ENCODE measurements at places on chromosomes 4 and X.

DNA sequence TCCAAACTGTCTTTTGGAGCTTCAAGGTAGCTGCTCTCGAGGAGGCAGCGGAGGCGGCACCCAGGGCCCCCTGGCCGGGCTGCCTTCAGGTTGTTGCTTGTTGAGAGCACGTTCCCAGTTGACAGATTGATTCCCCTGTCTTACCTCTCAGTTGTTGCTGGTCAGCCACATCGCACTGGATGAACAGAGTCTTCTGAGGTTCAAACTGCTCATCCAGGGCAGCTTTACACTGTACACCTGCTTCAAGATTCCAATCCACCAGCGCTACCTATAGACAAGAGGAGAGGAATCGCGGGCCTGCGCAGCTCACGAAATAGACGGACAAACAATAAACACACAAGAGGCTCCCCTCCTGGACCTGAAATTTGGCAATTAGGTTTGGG lies 497 bp downstream of the HPGD start:
- DNase-seq: no peak

DNA sequence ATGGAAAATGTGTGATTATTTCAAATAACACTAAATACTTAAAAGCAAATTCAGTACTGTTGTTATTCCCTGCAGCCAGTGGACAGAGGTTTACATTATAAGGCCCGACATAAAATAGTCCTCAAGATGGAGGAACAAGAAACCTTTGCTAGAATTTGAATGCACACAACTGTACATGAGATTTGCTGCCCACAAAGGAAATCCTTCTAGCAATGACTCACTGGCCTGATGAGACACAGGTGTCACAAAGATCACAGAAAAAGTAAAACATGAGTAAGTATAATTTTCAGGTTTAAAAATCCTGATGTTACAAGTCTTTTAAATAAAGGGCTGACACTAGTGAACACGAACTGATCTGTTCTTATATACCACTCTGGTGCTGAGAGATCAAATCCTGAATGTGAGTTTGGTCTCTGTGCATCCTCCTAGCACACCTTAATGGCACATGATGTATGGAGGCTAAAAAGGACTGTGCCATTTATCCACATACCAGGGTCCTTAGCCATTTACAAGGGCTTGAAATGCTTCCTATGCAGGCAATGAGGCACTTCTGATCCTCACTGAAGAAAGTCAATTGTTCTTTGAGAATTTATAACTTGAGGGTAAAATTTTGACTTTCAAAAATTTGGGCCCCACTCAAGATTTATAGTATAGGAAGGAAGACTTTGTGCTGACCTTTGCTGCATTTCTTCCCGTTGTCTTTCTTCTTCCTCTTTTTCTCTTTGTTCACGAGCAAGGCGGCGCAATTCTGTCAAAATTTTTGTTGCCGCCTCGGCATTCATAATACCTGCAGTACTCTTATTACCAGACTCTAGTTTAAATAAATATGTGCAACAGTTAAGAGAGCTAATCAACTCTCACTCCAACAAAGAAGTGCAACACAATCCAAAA lies 23.0 kb downstream of the MAP7D3 start:
- DNase-seq: no peak

- no peak for DNase-seq
Observed at GRCh38 chrX:19627533-19627932, 112.2 kb upstream of the MAP3K15 start.

DNA sequence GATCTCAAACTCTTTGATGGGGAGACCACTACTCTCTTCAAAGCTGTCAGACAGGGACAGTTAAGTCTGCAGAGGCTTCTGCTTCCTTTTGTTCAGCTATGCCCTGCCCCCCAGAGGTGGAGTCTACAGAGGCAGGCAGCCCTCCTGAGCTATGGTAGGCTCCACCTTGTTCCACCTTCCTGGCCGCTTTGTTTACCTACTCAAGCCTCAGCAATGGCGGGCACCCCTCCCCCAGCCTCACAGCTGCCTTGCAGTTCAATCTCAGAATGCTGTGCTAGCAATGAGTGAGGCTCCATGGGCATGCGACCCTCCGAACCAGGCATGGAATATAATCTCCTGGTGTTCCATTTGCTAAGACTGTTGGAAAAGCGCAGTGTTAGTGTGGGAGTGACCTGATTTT lies 42.1 kb upstream of the UGT2B10 start:
- no peak for DNase-seq

- DNase-seq: no peak
Observed at GRCh38 chr4:128663325-128663724, 146.2 kb upstream of the JADE1 start.

DNA sequence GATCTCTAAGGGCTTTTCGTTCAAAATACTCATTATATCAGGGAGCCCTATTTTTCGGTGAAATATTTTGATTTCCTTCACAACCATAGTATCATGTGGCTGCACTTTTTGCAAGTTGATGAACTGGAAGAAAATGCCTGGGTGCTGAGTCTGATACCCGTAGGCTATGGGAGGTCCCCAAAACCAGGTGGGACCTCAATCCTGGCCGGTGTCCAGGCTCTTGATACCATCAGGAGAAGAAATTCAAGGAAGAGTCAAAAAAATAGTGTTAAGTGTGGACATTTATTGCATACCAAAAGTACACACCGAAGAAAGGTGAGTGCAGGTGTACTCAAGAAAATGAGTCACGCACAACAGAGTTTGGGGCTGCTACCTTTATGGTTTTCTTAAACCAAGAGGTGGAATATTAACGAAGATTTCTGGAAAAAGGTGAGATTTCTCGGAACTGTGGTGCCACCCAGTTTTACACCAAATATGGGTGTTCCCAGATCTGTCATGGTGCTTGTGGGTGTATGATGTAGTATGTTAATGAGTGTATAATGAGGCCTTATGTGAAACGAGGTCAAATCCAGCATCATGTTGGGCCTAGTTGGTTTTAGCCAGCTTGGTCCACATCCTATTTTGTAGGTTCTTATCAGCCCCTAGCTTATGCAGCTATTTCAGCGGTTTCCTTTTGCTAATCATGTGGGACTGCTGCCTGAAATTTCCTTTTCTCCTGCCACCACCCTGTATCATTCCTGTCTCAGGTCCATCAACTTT lies 29.9 kb downstream of the VCX2 start:
- DNase-seq: no peak

GRCh38 chr4:9936129-9936644 lies 85.1 kb downstream of the SLC2A9 start:
- DNase-seq: no peak

GRCh38 chrX:11472879-11473278 lies 179.7 kb downstream of the AMELX start:
- DNase-seq: no peak

DNA sequence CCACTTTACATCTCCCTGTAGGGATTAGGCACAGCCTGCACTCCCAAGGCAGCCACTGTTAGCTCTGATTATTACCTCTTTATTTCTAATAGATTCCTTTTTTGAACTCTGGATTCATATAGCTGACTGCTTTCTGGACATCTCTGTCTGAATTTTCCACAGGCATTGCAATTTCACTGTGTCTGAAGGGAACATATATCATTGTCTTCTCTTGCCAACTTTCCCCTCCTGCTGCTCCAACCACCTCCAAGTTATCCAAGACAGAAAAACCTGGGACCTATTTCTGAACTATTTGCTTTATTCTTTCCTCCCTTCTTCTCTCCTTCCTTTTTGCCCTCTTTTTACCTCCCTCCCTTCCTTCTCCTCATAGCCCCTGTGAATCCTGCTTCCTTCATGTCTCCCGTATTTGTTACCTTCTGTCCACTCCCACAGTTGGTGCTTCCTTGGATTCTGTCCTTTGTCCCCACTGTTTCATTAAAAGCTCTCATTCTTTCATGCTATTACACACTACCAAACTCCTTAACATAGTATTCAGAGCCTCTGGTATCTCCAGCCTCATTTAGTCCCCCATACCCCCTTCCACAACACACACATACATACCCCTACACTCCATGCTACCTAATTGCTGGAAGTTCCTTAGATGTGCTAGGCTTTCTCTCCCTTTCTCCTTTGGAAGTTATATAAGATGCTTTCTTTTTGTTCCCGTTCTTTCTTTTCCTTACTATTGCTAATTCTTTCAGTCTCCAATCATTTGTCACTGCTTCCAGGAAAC lies 34.7 kb downstream of the FGF2 start:
- no peak for DNase-seq

- no peak for DNase-seq
Observed at GRCh38 chr4:8194306-8195242, 4.5 kb upstream of the SH3TC1 start.

GRCh38 chr4:106418444-106418843 lies 49.9 kb upstream of the GIMD1 start:
- no peak for DNase-seq

- DNase-seq: no peak
Observed at GRCh38 chrX:154549766-154550165, 2.3 kb downstream of the IKBKG start.

DNA sequence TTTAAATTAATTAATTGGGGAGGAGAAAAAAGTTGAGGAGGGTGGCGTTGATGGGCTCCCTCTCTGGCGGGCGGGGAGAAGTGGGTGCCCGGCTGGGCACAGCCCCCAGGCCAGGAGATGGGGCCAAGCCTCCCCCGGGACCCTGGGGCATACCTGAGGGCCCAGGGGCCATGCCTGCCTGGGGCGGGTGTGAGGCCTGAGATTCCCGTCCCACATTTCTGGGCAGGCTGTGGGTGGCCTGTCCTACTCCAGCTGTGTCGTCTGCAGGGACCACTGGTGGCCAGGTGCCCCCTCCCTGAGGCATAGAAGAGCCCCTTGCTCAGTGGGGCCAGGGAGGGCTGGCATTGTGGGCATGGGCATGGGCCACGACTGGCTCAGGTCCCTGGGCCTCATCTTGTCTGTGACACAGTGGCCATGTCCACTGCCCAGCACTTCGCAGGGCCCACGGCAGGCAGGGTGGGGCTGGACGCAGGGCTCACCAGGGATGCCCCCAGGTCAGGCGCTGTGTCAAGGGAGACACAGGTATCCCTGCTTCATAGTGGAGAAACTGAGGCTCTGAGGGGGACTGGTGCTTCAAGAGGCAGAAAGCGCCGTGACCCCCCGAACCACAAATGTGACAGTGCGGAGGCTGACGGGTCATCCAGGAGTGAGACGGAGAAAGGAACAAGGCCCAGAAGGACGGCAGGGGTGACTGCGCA lies 60.1 kb downstream of the FAM53A start:
- no peak for DNase-seq

DNA sequence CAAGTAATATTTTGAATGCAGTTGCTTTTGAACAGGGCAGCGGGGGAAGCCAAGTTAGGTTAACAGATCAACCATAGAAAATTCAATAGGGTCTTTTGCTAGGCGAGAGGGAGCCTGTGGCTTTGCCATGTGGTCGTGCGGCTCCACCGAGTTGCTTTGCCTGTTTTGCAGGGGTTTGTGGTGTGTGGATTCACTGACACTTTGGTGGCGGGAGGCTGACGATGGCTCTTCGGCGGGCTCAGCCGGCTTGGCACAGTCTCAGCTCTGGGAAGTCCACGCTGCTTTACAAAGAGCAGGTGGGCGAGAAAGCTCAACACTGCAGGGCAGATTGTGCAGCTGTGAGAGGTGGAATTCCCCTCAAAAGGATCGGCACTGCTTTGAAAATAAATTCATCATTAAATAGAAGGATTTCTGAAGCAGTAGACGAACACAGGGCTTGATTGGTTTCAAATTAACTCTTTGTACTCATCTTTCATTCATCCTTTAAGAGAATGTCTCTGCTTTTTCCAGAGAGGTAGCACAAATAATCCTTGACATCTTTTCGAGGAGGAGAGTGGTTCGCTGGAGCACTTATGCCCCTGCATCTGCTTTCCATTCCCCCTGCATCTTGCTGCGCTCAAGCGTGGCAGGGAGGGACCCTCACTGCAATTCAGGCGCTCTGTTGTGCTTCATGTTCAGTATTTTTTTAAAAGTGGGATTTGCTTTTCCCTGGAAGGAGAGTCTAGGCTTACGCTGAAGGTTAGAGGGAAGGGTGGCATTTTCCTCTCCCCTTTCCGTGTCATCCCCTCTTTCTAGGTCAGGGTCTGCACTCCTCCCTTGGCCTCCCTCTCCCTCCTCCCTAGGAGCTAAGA lies 201.8 kb upstream of the LEF1 start:
- DNase-seq: no peak

DNA sequence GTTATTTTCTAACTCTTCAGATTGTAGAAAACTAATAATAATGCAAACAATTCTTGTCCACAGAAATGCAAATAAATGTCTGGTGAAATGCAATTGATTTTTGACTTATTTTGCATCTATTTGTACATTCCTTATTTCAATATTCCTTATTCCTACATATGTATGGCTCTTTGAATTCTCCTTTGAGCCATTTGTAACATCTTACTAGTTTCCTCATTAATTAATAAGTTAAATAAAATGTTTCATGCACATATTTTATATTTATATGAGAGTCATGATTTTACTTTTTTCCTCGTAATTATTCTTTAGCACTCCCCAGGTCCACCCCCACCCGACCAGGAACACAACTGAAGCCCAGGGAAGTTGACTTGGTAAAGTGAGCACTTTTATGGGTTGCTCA lies 2.7 kb upstream of the FTHL17 start:
- no peak for DNase-seq

DNA sequence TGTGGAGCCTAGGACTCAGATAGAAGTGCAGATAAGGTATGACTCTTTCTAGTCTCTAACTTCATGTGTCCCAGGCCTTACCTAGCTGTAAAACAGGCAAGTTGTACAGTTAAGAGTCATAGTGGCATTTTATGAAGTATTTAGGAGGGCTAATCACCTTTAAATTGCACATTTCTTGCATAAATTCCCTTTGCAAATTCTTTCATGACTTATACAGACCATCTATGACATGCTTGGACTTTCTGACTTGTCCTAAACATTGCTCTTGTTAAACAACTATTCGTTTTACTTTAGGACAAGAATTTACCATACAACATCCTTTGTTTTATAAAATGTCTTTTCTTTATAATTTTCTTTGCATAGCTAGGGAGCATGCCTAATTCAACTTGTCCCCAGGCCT lies 7.8 kb upstream of the RRAGB start:
- peak; percentile 5 for DNase-seq
